ENCODE measurements at places on chromosomes 11 and 22. TPM values are rescaled to one million over a fixed set of nuclear protein-coding genes. Genes with fewer than 3 reads are reported as not detected.

The SDHD gene
- 127 TPM for total RNA-seq

The MYOD1 gene
- total RNA-seq: 0.12 TPM

The XKR3 gene
- not detected for total RNA-seq

The OR52A1 gene
- not detected for total RNA-seq

The OR52I1 gene
- not detected for total RNA-seq

The TMPRSS4 gene
- not detected for total RNA-seq

The TPBGL gene
- not detected for total RNA-seq

The RAG2 gene
- not detected for total RNA-seq

The YPEL1 gene
- total RNA-seq: 0.50 TPM

The IFITM10 gene
- total RNA-seq: 0.89 TPM

The SERPING1 gene
- total RNA-seq: 4.3 TPM

The CFL1 gene
- total RNA-seq: 904 TPM

The GGT1 gene
- total RNA-seq: 1.8 TPM

The IRAG1 gene
- total RNA-seq: 22.6 TPM

The CNTN5 gene
- total RNA-seq: not detected

The TRIM51 gene
- total RNA-seq: not detected

The SLC5A1 gene
- not detected for total RNA-seq

The PDGFB gene
- total RNA-seq: 0.11 TPM

All from uterine smooth muscle cell (primary cell).